Common myeloid progenitor, CD34-positive (primary cell): ENCODE measurements at places on chromosomes 11 and 22.
A peak's percentile ranks its signal among the peaks of the same experiment; 100 is the strongest.

- no peak for DNase-seq
Measured at GRCh38 chr11:15367695-15368094, 253.0 kb downstream of the INSC start.

GRCh38 chr22:41387341-41387740 is 5.6 kb downstream of the TEF start:
- DNase-seq = no peak

DNA sequence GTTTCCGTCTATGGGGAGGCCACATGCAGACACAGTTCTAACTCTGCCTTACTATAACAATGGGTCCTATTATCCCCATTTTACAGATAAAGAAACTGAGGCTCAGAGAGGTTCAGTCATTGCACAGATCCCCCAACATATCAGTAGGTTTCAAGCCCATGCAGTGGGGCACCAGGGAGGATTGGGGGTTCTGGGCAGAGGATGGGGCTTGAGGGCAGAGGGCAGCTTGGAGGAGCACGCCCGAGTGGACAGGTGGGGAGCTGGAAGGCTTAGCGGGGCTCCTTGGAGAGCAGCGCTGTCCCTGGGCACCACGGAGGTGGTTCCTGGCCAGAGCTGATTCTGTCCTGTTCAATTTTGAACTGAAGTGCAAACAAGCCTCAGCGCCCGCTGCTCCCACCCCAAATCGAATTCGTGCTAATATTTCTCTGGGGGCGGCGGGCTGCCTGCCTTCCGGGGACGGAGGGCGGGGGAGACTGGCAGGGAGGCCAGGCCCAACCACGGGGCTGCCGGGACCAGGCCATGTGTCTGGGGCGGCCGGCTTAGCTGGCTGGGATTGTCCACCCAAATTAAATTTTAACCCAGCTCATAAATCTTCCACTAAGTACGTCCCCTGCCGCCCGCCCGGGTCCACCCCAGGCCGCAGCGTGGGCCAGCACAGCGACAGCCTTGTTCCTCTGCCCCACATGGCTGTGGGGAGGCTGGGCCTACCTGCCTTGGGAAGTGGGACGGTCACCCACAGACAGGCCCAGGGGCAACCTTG is 49.4 kb downstream of the FLRT1 start:
- DNase-seq = no peak

DNA sequence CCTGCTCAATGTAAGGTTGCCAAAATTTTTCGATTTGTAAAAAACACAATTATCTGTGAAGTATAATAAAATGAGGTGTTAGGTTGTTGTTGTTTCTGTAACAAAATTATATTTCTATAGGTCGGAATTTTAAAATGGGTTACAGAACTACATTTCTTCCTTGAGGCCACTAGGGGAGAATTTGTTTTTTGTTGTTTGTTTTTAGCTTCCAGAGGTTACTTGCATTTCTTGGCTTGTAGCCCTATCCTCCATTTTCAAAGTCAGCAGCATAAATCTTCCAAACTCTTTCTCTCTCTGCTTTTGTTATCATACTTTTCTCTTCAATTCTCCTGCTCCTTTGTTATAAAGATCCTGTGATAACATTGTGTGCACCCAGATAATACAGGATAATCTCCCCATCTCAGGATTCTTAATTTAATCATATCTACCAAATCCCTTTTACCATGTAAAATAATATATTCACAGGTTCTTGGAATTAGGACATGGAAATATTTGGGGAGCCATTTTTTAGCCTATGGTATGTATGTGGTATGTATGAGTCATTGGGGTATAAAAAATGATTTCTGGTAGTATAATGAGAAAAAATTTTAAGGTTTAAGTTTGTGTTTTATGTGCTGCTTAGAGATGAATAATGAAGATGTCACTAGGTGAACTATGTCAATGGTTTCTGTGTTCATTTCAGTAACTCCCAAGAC is 9.4 kb upstream of the PATL1 start:
- no peak for DNase-seq

DNA sequence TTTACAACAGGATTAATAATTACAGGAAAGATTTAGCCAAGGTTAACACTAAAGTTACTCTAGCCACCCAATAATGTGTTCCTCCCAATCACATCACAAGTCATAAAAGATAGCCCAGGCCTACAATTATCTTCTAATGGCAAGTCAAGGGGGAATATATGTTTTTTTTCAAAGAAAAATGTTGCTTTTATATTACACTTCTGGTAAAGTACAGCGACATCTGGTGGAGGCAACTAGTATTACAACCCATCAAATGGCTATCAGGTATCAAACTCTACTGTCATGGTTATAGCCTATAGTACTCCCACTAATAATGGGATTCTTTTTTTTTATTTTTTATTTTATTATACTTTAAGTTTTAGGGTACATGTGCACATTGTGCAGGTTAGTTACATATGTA is 71.8 kb downstream of the XRRA1 start:
- peak; percentile 74 for DNase-seq

GRCh38 chr22:45525480-45525879 is 22.8 kb downstream of the FBLN1 start:
- no peak for DNase-seq

DNA sequence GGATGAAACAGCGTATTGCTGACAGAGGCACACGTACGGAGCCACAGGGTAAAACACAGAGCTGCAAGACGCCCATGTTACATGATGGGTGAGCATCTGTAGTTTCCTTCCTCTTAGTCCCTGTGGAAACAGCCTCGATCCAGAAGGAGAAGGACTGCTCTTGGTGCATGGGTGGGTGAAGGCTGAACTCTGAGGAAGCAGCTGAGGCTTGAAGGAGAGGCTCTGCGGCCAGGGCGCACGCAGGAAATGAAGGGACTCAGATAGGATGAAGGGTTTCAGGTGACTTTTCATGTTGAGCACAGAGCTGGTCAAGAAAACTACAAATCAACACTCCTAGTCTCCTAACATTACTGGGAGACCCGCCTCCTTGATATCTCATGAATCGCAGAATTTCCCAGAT is 65.7 kb upstream of the ADA2 start:
- no peak for DNase-seq

GRCh38 chr11:33616552-33616951 is 84.1 kb downstream of the C11orf91 start:
- no peak for DNase-seq
